Epithelial cell of alveolus of lung (primary cell): ENCODE measurements at places on chromosomes 16 and 17. TPM values are rescaled to one million over a fixed set of nuclear protein-coding genes. Genes with fewer than 3 reads are reported as not detected.

FOXC2 gene
- total RNA-seq = 0.32 and 3.9 TPM in 2 replicates

INCA1 gene
- 0.32 and 0.39 TPM in 2 replicates for total RNA-seq

SLC47A1 gene
- total RNA-seq = 0.40 and 0.52 TPM in 2 replicates

SLC52A1 gene
- total RNA-seq = not detected in 2 replicates

OTOP2 gene
- total RNA-seq = not detected in 2 replicates

TM4SF5 gene
- not detected in 2 replicates for total RNA-seq

RAB26 gene
- total RNA-seq = 0.91 and 3.3 TPM in 2 replicates

CCL2 gene
- 8.6 and 324 TPM in 2 replicates for total RNA-seq

KRTAP4-3 gene
- total RNA-seq = not detected in 2 replicates

CFAP52 gene
- not detected in 2 replicates for total RNA-seq

HSPB9 gene
- not detected in 2 replicates for total RNA-seq

SCARF1 gene
- total RNA-seq = 2.2 and 3.4 TPM in 2 replicates

KRT33A gene
- not detected in 2 replicates for total RNA-seq

TP53TG3B gene
- total RNA-seq = not detected in 2 replicates

CBX2 gene
- 7.2 and 7.6 TPM in 2 replicates for total RNA-seq

BICDL2 gene
- 1.9 TPM in 1 of 2 replicates, not detected in the other for total RNA-seq

UTS2R gene
- 0.13 and 0.88 TPM in 2 replicates for total RNA-seq

C17orf75 gene
- 9.2 and 12.9 TPM in 2 replicates for total RNA-seq
